ENCODE measurements at places on chromosomes 1 and 21.

GRCh38 chr1:168371477-168371876, 90.8 kb downstream of the TBX19 start:
- no peak for DNase-seq

DNA sequence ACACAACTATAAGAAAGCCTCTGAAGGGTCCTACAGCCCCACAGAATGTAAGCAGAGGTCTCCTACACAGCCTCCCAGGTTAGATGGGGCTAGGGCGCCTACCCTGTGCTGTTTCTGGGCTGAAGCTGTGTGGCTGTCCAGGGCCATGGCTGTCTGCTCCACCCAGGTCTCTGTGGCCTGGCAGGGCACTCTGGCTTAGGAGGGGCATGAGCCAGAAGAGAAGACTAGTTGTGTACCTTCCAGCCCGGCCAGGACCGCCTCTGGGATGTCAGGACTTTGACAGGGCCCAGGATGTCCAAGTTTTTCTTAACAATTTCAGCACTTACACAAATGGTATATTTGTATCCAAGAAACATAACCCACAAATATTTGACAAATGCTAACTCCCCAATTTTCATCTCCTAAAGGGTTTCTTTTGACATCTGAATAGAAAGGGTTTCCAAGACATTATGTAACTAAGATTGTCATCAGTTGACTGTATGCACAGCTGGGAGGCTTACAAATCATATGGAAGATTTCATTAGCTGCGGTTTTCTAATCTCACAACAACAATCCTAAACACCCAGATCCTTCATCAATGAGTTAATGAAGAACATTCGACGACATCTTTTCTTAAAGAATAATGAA, 80.5 kb downstream of the HSF2BP start:
- no peak for DNase-seq

GRCh38 chr21:36415375-36415774, 30.2 kb downstream of the CHAF1B start:
- no peak for DNase-seq

GRCh38 chr1:200979574-200980451, 43.7 kb downstream of the KIF21B start:
- DNase-seq, result peak; percentile 45

DNA sequence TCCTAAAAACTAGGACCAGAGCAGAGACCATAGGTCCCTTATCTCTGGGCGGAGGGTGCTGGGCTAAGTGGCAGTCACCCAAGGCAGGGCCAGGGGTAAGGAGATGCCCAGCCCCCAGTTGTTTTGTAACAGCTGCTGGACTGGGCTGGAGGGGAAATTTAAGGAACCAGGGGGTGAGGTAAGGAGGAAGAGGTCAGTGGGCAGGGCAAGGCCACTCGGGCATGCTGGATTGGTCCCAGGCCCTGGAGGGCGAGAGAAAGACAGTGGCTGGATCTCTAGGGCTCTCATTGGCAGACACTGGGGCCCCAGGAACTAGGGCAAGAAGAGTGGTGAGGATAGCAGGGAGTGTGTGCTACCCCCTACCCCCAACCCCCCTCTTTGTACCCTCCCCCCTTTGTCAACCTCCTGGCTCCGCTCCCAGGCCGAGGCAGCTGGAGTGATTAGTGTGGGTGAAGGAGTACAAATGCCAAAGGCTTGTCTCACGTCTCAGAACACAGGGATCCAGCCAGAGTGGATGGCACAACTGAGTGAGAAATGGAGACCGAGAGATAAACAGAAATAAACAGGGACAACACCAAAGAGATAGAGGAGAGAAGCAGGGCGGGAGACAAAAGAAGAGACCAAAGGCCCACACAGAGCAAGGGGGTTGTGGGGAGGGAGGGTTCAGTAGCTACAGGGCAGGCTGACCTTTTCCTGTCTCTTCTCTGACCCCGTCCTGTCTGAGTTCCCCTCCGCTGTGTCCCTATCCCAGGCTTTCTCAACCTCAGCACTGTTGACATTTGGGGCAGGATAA, 20.5 kb upstream of the THRAP3 start:
- no peak for DNase-seq

- DNase-seq, result peak; percentile 35
These were observed 82.3 kb downstream of the TBX19 start for GRCh38 chr1:168362991-168363390.

GRCh38 chr1:110056285-110056683, 14.2 kb downstream of the ALX3 start:
- DNase-seq, result no peak

- DNase-seq, result no peak
These were observed 310.3 kb upstream of the VAMP3 start for GRCh38 chr1:7460807-7461206.

- no peak for DNase-seq
These were observed 3.0 kb downstream of the NFIA start for GRCh38 chr1:61085206-61085982.

DNA sequence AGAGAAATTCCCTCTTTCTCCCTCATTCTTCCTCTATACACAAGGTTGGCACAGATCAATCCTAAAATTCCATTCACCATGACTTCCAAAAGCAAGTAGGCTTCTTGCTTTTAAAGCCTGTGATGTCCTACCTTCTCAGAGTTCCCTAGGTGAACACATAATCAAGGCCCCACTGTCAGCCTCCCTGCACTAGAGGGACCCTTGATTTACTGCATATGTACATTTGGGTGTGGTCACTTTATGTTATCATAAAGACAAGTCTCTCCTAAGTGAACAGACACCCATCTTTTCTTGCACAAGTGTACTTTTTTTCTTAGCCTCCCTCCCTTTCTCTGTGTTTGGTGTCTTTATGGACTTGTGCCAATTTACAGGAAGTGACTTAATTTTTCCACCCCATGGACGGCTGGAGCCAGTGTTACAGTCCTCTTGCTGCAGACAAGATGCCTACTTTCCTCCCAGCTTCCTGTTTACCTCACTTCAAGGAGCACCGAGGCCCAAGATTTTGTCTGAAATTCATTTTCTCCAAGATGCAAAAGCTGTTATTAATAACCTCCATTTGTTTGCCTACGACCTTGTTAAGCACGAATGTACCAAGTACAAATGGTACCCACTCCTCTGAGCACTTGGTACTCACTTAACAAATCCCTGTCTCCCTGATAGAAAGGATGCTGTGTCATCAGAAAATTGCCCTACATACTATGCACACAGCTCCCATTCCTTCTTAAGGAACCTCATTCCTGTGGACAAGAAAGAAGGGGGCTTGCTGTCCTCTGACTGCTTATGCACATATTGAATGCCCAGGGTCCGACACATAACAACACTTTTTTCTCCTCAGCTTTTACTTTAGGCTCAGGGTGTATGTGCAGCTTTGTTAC, 82.8 kb upstream of the SLC44A3 start:
- DNase-seq, result no peak

DNA sequence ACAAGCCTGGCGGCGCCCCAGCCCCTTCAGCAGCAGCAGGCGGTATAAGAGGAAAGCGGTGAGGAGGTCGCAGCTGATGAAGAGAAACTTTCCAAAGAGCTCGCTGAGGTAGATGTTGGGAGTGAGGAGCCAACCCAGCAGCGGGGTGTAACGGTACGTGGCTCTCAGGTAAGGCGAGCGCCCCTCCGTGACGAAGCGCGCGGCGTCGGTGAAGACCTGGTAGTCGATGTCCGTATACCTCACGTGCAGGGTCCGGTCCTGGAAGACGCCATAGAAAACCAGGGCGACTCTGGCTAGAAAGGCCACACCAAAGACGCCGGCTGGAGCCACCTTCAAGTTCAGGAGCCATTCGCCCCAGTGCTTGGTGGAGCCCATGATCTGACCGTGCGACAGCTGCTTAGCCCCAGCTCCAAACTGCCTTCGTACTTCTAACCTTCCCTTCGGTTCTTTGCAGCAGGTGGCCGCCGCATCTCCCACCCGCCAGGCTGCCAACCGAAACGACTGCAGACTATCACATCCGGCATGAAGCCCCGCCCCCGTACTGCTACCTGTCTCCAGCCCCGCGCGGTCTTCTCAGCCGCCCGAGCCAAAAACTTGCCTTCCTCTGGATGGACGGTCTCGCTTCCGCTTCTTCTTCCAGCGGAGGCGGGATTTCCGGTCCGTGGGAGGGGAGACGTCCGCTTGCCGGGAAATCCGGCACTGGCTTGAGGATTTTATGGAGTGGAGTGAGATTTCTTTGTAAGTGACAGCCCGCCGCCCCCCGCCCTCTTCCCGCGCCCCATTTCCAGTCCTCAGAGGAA, at the start of gene PIGM:
Gene PIGM (minus strand): TSS at position 626 of the 800 bp plus-strand sequence. CDS start 251 bp downstream, at position 375.
- peak; percentile 90 for DNase-seq

DNA sequence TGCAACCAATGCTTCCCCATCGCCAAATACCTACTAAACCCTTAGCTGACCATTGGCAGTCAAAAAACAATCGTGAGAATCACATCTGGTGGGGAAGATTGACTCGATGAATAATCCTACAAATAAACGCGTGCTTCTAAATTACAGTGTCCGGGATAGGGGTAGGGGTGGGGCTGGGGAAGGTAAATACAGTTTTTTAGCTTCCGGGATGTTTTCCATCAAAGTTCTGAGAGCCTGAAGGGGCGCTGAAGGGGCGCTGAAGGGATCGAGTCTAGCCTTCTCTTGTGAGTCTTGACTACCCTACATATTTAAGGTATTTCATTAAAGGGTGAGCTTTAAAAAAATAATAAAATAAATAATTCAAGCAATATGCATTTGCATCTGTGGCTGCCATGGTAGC, 40.5 kb downstream of the RRAGC start:
- no peak for DNase-seq

- no peak for DNase-seq
These were observed 13.0 kb downstream of the UCK2 start for GRCh38 chr1:165840423-165840822.

DNA sequence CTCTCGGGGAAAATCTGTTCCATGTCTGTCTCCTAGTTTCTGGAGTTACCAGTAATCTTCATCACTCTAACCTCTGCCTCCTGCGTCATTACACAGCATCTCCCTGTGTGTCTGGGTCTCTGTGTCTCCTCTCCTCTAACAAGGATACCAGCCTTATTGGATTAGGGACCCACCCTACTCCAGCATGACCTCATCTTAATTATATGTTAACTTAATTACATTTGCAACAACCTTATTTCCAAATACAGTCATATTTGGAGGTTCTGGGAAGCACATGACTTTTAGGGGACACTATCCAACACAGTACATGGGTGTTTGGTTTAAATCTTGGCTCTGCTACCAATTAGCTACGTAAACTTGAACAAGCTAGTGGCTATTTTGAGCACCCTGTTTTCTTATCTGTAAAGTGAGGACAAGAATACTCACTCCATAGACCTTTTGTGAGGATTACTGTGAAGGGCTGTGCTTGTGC, 83.9 kb upstream of the SGIP1 start:
- DNase-seq, result no peak

GRCh38 chr1:181141431-181141910, 53.0 kb downstream of the IER5 start:
- DNase-seq, result peak; percentile 59

DNA sequence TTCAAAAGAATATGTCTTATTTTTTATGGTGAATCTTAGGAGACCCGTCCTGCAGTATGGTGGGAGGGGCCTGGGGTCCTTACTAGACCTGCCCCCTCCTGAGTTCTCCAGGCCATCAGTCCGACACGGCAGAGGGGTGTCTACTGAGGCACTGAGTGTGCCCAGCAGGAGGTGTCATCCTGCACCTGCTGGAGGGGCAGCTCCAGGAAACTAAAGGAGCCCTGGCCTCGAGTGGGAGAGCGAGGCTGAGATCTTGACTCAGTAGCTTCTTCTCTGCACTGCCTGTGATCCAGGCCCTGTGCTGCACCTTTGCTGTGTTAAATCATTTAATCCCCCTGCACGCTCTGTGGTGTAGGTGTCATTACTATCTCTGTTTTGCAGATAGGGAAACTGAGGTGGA, 587.7 kb downstream of the PTPRU start:
- no peak for DNase-seq

DNA sequence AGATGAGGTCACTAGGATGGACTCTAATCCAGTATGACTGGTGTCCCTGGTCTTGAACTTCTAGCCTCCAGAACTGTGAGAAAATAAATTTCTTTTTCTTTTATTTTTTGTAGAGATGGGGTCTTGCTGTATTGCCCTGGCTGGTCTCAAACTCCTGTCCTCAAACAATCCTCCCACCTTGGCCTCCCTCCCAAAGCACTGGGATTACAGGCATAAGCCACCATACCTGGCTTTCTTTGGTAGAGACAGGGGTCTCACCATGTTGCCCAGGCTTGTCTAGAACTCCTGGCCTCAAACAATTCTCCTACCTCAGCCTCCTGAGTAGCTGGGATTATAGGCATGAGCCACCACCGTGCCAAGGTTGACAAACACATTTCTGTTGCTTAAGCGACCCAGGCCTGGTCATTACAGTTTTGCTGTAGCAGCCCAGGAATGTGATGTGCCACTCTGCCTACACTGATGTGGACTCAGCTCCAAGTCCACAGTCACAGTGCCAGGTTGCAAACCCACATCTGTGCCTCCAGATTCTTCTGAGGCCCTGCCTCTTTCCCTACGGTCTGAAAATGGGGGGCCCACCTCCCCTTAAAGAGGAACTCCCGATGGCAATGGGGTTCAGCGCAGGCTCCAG, 15.9 kb downstream of the PYCR2 start:
- no peak for DNase-seq

- DNase-seq, result no peak
These were observed 34.8 kb downstream of the CRYAA start for GRCh38 chr21:43203591-43203990.

GRCh38 chr1:181327796-181328195, 155.5 kb upstream of the CACNA1E start:
- DNase-seq, result no peak

All from activated T-cell treated with anti-CD3 and anti-CD28 coated beads for 24 hours (primary cell).